ENCODE measurements at places on chromosomes 5 and 9. TPM values are rescaled to one million over a fixed set of nuclear protein-coding genes. Genes with fewer than 3 reads are reported as not detected.

DNA sequence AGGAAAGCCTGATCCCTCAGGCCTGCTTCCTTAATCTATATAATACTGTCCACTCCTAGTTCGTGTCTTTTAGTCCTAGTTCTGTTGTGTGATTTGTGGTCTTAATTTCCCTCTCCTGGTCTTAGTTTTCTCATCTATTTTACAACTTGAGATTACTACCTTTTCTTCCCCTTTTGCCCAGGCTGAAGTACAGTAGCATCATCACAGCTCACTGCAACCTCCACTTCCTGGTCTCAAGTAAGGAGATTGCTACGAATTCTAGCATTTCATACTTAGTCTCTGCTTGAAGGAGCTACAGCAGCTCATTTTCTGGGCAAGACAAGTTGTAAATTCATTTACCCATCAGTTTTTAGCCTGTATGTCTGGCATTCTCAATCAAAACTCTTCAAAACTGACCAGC, 5.5 kb downstream of the TRIM32 start:
- no peak for DNase-seq

Gene PPP3R2
- not detected for total RNA-seq

Gene WDR38
- total RNA-seq: not detected

- no peak for DNase-seq
These were observed 42.3 kb upstream of the NEK6 start for GRCh38 chr9:124215368-124215910.

GRCh38 chr9:98099898-98100297, 19.1 kb downstream of the TRIM14 start:
- no peak for DNase-seq

- DNase-seq: no peak
These were observed 45.4 kb downstream of the MARCHF11 start for GRCh38 chr5:16134204-16134603.

DNA sequence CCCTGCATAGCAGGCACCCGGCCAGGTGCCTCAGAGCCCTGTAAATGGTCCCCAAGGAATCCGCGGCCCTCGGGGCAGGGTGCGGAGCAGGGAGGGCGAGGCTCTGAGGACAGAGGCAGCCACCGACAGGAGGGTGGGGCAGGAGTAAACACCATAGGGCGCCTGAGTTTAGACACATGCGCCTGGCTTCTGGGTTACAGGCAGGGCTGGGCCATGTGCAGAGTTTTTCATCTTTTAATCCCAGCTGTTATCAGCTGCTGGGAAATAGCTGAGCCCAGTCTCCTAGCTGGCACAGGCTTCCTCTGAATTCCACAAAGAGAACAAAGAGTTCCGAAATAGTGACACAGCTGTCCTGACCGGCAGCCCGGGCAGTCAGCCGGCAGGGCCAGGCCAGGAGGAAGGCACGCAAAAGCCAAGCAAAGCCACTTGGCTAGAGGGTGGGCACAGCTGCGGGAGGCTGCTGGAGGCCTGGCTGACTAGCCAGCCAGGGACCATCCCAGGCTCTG, 98.9 kb upstream of the PHYKPL start:
- no peak for DNase-seq

GRCh38 chr9:96317335-96317980, 15.5 kb upstream of the HSD17B3 start:
- DNase-seq: peak; percentile 44

Gene OR1Q1
- not detected for total RNA-seq

Gene IL9
- total RNA-seq: not detected

DNA sequence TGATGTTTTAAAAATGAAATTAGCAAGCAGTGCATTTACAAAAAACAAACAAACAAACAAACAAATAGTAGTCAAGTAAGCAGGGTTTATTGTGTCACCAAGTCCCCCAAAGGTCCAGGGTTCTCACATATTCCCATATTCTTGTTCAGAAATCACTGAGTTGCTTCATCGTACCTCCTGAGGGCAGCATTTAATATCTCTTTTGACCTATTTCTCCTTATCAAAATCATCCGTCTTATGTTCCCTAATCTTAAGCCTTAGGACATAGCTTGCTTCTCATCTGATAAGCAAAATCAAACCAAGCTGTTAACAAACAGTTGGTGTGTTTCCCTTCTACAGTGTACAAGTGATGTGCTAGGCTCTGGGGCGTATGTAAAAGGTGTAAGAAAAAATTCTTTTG, 109.5 kb upstream of the MAN2A1 start:
- DNase-seq: no peak

Gene STING1
- 37.4 TPM for total RNA-seq

Gene CFAP90
- not detected for total RNA-seq

DNA sequence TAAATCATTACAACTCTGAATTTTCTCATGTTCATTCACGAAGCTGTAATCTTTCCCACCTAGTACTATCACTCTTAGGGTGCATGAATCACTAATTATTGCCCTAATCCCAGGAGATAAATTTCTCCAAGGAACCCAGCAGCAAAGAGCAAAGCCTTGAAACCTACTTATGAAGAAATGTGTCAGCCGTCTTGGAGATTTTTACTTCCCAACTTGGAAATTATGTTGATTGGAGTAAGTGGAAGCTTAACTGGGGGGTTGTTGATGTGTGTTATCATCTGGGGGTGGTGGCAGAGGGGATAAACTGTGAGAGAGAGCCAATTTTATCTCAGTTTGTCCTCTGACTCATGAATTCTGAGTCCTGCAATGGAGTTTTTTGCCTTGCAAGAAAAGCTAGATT, 440.5 kb upstream of the WWC1 start:
- DNase-seq: no peak

DNA sequence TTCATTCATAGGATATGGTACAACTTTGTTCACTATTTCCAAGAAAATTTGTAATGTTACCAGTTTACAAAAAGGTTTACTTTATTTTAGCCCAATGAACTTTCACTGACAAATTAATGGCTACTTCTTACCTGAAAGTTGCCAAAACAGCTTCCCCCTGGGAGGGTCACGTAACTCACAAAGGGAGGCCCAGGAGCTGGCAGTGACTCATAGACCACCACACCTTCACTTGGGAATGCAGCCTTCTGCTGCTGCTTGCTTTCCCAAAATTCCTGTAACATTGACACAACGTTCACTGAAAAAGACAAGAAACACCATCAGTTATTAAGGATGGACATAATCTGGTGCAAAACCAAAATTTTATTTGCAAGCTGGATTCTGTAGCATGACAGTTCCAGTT, 18.1 kb downstream of the LIX1 start:
- DNase-seq: no peak

Gene IL3
- total RNA-seq: 0.20 TPM

DNA sequence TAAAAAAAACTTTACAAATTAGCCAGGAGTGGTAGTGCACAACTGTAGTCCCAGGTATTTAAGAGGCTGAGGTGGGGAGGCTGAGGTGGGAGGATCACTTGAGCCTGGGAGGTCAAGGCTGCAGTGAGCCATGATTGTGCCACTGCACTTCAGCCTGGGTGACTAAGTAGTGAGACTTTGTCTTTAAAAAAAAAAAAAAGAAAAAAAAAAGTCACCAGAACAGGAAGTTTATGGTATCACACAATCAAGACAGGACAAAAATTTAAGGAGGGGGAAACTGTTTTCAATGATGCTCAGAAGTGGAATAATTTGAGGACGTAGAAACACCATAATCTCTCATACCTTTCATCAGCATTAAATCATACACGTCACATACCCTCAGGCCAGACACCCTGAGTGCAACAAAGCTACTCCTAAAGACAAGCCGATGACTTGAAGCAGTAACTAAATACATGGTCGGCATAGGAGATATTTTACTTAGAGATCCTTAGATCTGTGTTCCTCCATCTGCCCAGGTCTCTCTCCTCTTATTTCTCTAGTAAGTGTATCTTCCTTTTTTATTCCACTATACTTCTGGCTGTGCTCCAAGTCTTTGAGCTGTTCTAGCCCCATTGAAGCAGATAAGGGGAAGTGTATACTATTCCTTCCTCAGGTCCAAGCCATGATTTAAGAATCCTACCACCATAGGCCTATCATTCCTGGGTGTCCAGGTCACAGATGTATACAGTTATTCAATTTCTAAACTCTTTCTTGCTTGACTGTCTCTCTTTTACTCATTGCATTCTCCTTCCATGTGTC, 91.3 kb upstream of the APC start:
- no peak for DNase-seq

All from activated naive CD8-positive, alpha-beta T cell treated with anti-CD3 and anti-CD28 coated beads for 36 hours (primary cell).